ENCODE measurements at places on chromosomes 3 and 15.

DNA sequence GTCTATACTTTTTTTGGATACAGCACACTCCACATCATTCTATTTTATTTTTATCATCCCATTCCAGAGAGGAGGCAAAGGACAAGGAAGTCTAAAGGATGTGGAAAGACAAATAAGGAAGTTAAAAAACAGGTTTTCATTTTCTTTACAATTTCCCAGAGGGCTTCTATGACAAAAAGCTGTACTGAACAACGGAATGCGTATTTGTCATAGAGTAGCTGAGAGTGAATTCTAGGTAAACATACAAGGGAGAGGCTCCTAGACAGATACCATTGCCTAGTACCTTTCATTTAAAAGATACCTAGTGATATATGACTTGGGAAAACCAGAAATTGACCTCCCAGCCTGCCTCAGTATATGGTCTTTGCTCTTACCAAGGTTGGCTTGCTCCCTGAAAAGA is 341.7 kb downstream of the FHIT start:
- DNase-seq = no peak

DNA sequence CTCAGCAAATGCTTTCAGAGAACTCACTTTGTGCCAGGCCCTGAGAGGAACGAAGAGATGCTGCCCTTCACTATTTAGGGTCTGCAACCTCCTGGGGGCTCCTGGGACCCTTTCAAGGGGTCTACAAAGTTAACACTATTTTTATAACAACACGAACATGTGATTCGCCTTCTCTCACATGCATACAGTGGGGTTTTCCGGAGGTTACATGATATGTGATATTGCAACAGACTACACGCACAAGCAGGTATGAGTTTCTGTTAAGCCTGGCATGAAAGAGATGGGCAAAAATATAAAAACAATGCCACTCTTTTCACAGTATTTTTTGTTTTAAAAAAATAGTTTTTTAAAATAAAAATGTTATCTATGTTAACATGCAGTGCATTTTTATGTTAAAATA is 10.3 kb downstream of the STARD5 start:
- DNase-seq = no peak

DNA sequence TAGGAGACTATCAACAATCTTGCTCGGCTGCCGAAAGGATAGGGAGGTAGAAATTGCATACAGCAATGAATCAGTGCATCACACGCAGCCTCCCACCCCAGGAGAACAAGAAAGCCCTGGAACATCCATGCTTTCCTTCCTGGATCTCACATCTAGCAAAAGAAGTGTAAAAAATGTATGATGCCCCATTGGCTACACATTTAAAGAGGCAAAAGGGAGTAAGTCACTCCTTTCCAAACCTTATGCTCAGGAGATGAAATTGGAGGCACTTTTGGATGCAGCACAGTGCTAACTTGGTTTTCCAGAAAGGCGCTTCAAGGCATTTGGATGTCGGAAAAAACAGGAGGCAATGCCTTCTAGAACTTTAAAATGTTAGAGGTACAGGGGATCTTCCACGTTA is 32.2 kb upstream of the FEZF2 start:
- DNase-seq = no peak

DNA sequence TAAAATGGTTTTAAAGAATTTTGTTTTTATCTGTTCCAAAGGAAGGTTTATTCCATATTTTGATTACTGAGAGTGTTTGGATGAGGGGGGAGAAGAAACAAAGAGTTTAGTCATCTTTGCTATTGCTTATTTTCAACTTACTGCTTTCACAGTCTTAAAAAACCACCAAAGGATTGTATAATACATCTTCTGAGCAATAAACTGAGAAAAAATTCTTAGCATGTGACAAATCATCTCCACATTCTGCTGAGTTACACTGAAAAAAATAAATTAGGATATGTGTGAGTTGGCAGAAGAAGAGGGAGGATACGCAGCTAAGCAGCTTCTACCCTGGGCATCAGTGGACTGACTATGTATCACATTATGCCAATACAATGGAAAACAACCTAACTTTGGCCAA is 23.2 kb upstream of the ACTC1 start:
- no peak for DNase-seq

DNA sequence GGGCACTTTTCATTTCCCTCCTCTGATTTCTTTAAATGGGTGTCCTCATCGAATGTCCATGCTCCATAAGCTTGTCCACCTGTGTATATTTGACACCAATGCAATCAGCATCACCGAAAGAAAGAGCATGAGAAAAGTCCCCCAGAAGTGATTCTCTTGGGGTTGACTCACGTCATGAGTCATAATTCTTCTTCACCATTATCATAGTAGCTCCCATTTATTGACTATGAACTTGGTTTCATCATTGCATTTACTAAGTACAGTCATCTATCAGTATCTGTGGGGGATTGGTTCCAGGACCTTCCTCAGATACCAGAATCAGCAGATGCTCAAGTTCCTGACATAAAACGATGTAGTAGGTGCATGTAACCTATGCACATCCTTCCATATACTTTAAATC is 372.5 kb upstream of the CFAP20DC start:
- no peak for DNase-seq

DNA sequence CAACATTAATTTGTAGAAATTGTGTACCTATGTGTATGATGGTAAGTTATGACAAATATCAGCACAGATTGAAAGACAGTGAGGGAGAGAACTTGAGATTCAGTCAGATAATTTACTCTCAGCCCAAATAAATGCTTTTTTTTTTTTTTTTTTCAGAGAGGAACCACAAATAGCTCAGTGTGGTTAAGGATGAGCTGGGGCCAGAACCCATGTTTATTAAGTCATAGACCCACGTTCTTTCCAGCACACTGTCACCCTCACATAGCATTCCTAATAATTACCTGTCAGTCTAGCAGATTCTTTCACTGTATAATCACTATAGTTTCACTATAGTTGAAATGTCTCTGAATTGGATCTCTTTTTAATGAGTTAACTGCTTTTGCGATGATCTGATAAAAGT is 246.1 kb downstream of the ZIC1 start:
- no peak for DNase-seq

GRCh38 chr15:22979238-22980188 is 655 bp downstream of the CYFIP1 start:
- peak; percentile 71 for DNase-seq

DNA sequence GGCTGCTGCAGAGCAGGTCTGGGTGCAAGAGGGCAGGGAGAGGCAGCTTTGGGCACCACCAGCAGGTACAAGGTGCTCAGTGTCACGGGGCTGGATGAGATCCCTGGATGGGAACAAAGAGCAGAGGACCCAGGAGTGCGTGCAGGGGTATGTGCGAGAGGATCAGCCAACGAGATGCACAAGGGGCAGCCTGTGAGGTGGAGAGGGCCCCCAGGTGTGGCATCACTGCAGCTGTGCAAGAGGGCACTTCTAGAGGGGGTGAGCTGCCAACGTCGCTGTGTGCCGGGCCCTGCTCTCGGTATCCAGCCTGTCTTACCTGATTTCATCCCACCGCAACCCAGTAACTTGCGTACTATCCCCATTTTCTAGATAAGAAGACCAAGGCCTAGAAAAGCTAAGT is 67.3 kb upstream of the SNRPA1 start:
- DNase-seq = no peak

- no peak for DNase-seq
Observed at GRCh38 chr3:46008058-46008457, 12.4 kb upstream of the FYCO1 start.

GRCh38 chr3:72660270-72661114 is 187.8 kb downstream of the SHQ1 start:
- DNase-seq = no peak

- no peak for DNase-seq
Observed at GRCh38 chr3:64131725-64132469, 93.4 kb downstream of the PRICKLE2 start.

DNA sequence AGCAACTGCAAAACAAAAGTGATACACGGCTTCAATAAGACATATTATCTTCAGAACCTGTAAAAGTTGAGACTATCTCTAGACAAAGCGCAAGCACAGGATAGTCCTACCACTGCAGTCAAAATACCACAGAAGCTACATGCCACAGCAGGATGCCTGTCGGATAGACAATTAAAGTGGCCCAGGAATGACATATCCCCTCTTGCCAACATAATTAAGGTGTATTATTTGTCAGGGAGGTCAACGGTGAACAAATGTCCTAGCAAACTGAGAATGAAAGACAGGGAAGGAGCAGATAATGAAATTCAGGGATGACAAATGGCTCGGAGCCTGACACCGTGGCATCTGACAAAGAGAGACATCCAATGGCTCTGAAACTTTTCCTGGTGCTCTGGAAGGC is 185.7 kb downstream of the MECOM start:
- no peak for DNase-seq

DNA sequence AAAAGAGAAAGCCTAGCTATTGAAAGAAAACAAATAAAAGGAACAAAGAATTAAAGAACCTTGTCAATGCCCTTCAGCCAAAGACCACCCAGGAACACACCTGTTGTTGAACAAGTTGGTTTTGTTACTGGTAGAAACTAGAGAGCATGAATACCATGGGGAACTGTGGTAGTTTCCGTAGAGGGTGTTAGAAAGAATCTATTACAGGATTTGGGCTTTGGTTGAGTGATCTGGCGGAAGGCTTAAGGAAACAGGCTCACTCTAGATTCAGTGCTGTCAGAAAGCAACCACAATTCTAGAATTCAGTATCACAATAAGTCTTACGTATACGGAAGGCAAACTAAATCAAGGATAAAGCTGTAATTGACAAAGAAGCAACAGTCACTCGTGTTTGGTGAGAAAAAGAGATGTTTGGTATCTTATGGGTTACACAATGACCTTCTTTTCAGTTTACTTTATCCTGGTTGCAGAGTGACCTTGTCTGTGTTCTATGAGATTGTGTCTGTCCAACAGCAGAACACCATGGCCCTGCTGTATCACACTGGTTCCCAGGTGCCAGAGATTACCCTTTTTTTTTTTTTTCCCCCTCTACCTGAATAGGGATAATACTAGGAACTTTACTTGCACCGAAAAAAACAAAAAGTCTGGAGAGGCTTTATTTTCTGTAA is 265.9 kb downstream of the SHQ1 start:
- no peak for DNase-seq

DNA sequence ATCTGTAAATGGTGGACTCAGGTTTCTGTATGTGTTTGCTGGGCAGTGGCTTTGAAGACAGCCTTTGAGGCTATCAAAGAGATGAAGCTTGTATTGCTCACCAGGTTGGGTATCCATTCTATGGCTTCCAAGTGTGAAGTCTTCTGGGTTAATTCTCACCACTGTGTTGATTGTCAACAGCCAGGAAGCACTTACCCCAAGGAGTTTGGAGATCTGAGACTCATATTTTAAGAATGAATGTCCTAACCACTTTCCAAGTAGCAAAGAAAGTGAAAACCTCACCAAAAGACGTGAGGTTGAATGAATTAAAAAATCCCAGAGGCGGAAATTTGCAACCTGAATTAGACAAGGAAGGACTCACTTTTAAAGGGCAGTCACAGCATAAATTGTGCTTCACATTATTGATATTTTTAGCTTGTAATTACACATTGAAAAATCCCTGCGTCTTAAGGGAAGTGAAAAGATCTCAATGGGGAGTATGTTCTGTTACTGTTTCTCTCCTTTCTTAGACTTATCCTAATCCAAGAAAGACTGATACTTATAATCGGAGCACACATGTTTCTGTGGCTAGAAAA is 304.0 kb upstream of the TPRG1 start:
- DNase-seq = no peak

DNA sequence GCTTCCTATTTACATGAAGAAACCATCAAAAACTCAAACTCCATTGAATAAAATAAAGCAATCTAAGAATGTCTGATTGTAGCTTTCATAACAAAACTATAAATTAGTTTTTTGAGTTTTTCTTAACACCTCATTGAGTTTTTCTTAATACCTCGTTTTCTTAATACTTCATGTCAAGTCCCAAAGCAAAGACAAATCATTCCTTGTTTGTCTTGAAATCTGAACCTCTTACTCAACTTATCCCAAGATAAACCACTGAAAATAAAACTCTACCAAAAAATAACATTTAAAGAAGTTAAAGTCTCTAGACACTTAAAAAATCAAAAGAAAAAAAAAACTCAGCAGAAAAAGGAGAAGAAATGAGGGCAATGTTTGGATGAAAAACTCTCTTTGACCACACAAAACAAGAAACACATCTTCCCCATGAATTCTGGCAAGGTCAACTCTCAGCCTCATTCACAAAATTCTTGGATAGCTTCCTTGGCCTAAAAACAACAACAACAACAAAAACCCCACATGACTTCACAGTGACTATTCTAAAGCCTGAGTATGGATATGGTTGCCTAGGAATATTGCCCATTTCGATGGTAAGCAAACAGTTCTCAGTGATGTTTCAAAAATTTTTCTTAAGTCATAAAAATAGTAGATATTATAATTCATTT is 38.2 kb downstream of the TMCC1 start:
- no peak for DNase-seq

GRCh38 chr3:27729748-27730611 is 7.9 kb upstream of the EOMES start:
- no peak for DNase-seq

DNA sequence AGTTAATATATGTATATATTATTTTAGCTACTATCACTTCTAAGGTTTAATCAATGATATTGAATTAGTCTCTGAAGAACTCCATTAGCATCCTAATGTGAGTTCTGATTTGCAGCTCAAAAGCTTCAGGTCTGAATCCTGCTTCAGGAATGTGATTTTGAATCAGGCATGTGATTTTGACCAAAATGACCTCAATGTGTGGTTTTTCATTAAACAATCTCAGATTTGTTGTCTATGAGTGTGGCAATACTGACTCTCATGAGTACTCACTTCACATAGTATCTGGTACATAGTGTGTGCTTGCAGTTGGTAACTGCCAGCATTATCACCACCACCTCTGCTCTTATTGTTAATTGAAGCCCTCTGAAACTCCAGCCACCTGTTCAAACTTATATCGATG is 251.0 kb downstream of the KCNH8 start:
- no peak for DNase-seq

- DNase-seq = no peak
Observed at GRCh38 chr3:10932596-10932995, 60.0 kb upstream of the SLC6A1 start.

GRCh38 chr15:31077941-31078340 is 23.6 kb downstream of the TRPM1 start:
- DNase-seq = no peak

DNA sequence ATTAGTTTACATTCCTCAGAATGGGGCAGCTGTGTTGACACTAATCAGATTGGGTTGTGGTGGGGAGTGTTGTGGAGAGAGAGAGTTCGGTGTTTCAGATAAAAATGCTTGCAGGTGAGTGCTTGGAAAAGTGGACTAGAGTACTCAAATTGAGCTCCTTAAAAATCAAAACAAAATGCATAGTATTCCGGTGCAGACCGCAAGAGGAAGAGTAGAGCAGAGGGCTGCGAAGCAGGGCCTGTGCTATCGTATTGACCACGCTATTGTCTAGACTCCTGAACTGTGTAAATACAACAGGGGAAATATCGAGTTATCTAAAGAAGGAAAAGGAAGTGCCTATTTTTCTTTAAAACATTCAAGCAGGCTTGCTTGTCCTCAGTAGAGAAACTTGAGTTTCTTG is 159.5 kb downstream of the TP63 start:
- no peak for DNase-seq
